NCI-H1694 treated with DMSO at 0.1 percent for 48 hours (cell line): ENCODE measurements at places on chromosomes 12 and 14.
A peak's percentile ranks its signal among the peaks of the same experiment; 100 is the strongest.

DNA sequence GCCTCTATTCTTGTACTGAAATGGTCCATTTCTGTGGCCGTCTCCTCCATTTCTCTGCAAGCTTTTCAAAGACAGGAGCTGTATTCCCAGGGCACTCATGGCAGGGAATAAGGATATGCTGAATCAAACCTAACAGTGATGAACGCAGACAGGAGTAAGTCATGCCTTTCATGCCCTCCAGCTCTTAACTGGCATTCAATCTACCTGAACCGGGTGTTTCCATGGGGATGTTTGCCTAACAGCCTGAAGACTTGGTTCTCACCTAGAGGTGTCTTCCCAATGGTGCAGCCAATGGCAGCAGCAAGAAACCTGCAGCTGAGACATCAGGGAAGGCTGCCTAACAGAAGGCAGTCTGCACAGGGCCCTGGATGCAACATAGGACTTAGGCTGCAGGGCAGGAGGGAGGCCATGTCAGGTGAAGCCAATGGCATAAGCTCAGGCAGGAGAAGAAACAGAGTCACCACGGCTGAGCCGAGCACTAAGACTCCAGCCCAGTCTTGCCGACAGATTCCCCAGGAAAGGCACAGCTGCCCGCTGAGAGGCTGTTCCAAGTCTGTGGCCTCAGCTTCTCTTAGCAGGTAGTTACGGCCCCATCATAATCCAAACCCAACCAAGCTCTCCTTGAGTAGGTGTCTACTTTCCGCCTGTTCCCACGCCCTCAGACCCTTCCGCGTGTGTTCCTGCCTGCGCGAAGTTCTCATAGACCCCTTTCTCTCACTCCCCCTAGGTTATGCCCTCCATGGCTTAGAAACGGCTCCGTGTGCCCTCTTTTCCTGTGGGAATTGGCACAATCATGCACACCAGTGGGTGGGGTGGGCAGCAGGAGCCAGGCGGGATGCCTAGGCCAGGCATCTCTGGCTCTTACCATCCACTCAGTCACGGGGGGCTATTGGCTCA is 44.1 kb downstream of the VWF start:
- no peak for DNase-seq

DNA sequence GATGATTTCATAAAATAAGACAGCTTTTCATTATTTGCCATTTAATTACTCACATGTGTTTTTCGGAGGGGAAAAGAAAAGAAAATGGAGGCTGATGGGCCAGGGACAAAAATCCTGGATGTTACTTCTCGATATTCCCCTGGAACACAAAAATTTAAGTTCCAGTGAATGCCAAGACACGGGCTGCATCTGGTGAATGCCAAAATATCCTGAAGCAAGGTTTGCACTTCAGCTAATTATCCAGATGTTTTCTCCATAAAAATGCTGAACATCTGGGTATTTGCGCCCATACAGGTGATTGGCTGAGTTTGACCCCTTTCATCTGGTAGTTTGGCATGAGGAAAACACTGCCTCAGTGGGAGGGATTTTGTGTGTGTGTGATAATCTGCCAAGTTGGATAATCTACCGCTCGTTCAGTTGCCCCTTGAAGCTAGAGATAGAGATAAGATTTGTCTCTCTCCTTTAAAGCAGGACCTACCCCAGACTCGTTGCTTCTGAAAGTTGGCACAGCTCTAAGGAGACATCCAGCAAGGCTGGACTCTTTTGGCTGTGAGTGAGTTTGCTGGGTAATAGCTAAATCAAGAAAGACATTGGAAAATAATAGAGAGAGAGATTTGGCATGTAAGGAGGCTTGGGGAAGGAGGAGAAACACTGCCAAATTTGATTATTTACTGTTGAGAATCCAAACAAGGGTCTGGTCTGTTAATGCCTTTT is 390.0 kb downstream of the EGLN3 start:
- no peak for DNase-seq

- DNase-seq: peak; percentile 89
Observed at GRCh38 chr14:54348001-54348611, 48.7 kb upstream of the CDKN3 start.

DNA sequence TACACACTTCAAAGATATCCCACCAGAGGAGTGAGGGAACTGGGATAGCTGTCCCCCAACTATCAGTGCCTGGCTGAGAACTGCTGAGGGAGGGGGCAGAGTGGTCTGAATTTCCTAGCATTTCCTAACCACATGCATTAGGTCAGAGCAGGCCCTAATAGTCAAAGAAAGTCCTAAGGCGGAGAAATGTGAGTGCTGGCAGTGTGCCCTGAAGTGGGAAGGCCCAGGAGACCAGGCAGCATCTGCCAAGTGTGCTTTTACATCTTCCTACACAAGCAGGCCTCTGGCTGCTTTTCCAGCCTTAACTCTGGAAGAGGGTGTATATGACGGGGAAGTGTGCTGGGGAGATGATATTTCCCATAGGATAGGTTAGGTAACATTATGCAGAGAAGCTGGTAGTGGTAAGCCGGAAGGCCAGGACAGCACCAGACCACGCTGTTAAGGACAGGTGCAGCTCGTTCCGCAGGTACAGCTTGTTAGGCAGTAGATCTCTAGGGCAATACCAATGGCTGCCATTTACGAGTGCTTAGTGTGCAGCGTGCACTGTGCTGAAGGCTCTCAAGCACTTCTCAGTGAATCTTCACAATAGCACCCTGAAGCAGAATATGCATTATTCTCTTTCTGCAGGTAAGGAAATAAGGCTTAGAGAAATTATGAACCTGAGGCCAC is 9.1 kb upstream of the CCDC198 start:
- no peak for DNase-seq

- DNase-seq: no peak
Observed at GRCh38 chr12:107200394-107200793, 107.0 kb upstream of the CRY1 start.

- no peak for DNase-seq
Observed at GRCh38 chr14:101225157-101226152, 321.9 kb upstream of the RTL1 start.

- no peak for DNase-seq
Observed at GRCh38 chr14:39984323-39984722, 552.1 kb upstream of the FBXO33 start.

GRCh38 chr12:70543444-70543843 is 93.8 kb downstream of the PTPRB start:
- DNase-seq: no peak

DNA sequence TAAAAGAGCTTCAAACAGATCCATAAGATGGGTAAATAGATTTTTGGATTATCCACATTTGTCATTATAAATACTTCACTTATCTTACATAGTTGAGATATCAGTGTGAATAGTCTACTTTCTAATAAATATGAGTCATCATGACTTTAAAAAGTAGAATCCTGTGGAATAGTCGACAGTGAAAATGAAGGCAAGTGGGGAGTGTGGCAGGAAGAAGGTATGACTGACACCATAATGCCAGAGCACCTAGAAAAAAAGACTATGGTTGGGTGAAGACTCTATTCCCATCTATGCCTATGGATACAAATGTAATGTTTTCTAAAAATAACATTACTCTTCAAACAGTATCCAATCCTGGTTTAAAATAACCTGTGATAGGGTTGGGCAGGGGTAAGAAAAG is 117.5 kb downstream of the MDGA2 start:
- DNase-seq: no peak

DNA sequence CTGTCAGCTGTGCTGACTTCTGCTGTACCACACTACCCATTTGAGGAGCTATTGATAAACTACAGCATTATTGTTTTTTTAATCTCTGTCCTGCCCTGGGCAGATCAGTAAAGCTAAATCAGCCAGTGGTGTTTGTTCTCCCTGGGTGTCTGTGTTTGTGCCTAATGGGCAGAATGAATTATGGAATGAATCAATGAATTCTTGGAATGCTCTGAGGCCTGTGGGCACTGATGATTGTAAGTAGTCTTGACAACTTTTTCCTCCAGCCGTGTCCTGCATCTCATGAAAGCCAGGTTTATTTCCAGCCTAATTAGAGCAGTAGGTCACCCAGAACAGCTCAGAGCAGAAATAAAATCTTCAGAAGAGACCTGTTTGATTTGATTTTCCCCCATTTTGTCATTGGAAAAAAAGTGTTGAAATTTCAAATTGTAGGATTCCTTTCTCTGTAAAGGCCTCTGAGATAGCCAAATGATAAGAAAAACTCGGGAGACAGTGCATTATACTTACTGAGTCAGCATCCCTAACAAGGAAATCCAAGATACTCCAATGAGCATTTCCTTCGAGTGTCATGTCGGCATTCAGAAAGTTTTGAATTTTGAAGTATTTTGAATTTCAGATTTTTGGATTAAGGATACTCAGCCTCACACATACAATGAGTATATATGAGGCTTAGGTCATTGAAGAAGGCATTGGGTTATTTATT is 19.4 kb upstream of the EVL start:
- DNase-seq: no peak

DNA sequence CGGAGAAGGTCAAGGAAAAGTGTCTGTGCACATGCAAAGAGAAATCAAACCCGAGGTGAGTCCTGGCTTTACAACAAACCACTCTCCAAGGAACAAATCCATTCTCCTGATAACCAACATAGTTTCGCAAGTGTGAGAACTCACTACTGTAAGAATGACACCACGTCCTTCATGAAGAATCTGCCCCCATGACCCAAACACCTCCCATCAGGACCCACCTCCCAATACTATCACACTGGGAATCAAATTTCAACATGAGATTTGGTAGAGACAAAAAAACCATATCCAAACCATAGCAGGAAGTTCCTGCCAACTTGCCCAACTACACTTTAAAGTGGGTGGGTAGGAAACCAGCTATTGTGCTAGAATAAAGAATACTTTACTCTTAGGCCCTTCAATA is 2.4 kb upstream of the ERC1 start:
- DNase-seq: no peak

GRCh38 chr14:37179896-37180502 is 7.6 kb upstream of the SLC25A21 start:
- DNase-seq: no peak

DNA sequence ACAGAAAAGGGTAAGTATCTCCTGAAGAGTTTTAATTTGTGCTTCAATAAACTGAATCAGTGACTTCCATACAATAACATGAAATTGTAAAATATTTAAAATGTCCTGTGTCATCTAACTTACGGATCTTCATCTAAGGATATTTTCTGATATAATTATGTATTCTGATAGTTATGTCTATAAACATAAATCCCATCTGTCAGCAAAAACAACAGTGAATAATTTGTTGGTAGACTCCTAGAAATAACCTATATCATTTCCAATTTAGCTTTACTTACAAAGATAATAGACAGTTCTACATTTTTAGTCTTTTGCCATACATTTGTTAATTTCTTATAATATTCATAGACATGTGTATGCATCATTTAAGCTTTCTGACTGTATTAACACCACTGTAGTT is 293.9 kb downstream of the CCDC91 start:
- DNase-seq: no peak

GRCh38 chr12:4908684-4909409 is 858 bp upstream of the KCNA1 start:
- peak; percentile 57 for DNase-seq

GRCh38 chr12:69497308-69498026 is 27.3 kb downstream of the FRS2 start:
- DNase-seq: no peak

DNA sequence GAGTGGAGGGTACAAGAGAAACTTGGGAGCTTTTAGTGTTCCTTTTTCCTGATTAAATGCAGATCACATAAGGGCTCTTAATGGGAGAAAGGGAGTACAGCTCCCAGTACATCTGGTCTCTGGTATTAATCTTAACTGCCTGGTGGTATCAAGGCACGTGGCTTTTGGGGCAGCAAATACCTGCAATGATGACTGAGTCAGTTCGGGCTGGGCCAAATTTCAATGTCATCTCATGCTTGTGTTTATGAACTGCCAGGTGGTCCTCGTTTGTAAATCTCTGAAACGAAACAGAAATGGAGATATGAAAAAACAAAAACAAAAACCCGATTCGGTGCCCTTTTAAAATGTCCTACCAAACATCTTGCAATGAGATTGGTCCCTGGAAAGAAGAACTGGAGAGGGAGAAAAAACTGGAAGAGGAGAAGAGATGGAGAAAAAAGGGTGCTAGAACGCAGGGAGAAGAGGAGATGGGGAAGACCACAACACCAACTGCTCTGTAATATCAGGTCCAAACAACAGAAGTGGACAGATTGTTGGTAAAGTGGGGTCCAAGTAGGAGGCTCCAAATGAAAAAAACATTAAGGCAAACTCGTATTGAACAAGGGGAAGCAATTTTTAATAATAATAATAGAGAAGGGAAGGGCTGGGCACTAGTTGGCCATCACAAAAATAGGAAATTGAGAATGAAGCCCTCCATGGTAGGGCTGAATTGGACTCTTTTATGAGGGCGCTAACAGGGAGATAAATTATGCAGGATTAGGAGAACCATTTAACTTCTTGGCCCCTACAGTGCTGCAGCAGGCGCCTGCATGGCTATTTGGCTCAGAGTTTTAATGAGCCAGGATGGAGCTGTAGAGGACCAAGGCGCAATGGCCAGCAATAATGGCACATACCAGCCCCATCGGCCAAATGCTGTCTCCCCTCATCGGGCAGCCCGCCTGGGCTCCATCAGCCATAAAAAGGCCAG is 45.4 kb upstream of the NPFF start:
- no peak for DNase-seq

GRCh38 chr12:1507308-1507707 is 87.1 kb downstream of the FBXL14 start:
- no peak for DNase-seq

GRCh38 chr14:105067140-105067968 is 2.1 kb upstream of the GPR132 start:
- DNase-seq: no peak

DNA sequence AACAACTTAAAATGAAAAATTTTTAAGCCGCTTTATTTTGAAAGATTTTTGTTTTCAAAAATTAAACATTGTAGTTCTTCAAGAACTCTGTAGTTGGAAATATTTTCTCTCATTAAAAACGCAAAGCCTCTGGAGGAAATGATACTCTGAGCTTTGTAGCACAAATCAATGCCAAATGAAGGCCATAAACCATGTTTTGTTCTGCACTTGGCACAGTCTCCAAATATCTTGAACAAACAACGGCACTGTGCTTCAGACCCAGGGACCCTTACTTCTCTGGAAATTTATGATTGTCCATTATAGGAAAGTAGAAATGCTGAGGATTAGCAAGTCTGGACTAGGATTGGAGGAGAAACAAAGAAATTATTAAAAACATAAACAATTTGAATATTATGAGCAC is 160.8 kb upstream of the BMP4 start:
- no peak for DNase-seq

DNA sequence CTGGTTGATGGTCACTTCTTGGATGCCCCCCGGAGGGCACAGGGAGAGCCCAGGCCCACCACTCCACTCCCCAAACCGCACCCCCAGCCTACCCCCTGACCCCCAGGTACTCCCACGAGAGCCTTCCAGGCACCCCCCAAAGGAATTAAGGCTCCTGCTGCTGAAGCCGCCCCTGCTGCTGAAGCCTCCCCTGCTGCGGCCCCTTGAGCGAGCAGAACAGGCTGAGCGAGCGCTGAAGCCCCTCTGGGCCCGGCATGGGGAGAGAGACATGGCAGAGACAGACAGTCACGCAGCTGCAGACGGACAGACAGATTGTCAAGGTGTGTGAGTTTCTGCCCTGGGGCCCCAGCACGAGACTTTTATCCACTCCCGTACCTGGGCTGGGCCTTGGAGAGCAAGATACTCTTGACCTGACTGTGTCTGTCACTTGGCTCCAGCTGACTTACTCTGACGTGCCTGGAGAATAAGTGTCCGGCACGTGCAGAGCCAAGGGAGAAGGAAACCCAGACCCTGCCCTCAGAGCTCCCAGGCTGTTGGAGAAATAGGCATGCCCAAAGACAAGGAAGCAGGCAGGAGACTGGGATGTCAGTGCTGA is at the start of gene KRT78:
Gene KRT78 (minus strand): TSS at position 334 of the 595 bp plus-strand sequence. CDS start 64 bp downstream, at position 270.
- no peak for DNase-seq
